T-cell (primary cell): ENCODE measurements at places on chromosomes 16 and 17.

DNA sequence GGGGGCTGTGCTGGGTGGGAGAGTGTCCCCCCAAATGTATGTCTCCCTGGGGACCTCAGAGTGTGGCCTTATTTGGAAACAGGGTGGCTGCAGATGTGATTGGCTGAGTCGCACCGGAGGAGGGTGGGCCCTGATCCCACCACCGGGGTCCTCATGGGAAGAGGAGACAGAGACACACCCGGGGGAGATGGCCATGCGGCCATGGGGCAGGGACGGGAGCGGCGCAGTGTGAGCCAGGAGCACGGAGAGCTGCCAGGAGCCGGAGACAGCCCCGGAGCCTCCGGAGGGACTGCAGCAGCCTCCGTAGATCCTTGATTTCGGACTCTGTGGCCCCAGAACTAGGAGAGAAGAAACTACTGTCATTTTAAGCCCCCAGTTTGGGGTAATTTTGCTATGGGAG is 1.6 kb upstream of the CIBAR2 start:
- DNase-seq: no peak

DNA sequence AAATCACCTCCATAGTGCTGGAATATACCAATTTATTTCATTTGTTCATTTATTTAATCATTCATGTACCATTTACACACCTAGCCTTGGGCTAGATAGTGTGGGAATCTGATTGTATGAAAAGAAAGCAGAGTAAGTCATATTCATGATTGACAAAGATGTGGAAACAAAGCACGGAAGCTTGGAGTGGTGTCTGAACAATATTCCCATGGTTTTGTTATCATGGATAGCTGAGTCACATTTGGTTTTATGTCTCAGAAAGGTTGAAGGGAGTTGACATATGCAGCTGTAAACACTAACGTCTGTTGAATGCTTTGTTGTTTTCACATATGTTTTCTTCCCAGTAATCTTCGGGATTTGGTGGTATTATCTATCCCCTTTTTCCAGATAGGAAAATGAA is 76.6 kb downstream of the MAP2K4 start:
- no peak for DNase-seq

GRCh38 chr16:72098936-72099335 is 5.3 kb downstream of the DHX38 start:
- no peak for DNase-seq

GRCh38 chr17:68428498-68429172 is 28.7 kb downstream of the WIPI1 start:
- DNase-seq: no peak

DNA sequence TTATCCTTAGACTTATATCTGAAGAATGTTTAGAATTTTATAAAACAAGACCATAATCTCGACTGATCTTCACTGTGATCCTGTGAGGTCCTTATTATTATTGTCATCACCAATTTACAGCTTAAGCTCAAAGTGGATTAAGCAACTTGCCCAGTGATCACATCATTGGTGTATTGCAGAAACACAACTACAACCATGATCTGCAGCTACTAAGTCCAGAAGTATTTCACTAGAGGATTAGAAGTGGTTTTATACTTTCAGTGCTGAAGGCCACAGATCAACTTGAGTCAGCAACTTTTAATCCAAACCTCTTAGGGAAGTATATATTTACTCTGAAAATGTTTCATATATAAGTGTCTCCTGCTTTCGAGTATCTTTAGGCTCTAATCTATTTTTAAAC is 624.3 kb upstream of the SOX9 start:
- DNase-seq: no peak

GRCh38 chr16:73149334-73149733 is 101.4 kb upstream of the ZFHX3 start:
- no peak for DNase-seq

- DNase-seq: peak; percentile 23
Measured at GRCh38 chr17:56908001-56908542, 5.8 kb downstream of the TRIM25 start.

- no peak for DNase-seq
Measured at GRCh38 chr17:57221366-57222350, 34.7 kb upstream of the MSI2 start.

DNA sequence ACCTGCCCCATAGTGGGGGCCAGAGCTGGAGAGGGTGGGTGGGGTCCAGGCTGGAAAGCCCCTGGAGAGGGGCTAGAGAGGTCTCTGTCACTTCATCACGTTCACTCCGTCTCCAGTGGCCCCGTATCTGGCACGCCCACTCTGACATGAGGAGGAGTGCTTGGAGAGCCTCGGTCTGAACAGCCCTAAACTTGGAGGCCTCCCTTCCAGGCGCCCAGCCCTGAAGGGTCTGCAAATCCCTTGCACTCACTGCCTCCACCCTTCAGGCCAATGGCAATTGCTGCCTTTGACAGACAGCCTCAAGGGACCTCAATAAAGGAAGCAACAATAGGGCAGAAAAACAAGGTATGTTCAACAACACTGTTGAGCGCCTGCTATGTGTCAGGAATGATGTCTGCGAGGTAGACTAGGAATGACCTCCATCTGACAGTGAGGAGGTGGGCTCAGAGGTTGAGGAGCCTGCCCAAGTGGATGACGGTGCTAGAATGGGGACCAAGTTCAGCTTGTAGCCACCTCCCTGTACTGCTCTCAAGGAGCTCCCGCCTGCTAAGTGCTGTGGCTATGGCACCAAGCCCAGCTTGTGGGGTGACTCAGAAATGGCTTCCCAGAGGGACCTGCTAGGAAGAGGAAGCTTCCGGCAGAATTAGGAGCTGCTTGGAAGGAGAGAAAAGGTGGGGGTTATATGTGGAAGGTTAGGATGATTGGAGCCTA is 2.9 kb upstream of the EPX start:
- DNase-seq: no peak

GRCh38 chr17:28480799-28481571 is 7.5 kb downstream of the SLC13A2 start:
- no peak for DNase-seq

DNA sequence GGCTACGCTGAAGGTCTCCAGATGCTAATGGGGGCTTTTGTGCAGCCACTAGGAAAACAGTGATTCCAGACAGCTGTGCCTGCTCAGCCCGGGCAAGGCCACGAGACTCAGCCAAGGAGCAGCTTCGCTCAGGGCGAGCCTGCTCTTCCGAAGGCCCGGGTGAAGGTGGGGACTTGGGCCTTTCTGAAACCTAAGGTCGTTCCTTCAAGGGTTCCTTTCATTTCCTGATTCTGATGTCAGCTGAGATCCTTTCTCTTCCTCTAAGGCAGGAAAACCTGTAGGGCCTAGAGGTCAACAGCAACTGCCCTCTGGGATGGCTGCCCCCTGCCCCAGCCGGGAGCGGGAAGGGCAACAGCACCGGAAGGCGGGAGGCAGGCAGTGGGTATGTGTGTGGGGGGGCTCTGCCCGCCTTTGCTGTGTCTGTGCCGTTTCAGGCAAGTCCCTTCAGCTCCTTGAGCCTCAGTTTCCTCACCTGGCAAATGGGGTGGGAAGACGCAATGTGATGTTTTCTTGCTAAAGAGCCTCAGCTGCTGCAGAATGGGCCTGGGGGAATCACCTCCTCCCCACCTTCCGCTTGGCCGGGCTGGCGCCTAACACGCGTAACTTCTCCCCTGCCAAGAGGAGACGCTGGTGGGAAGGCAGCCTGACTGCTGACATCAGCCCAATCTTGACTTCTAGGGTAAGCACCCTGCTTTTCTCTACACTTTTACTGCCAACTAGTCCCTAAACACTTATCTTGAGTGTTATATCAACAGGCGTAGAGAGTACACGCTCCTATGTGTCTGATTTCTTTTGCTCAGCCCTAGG is 32.8 kb downstream of the IRF8 start:
- no peak for DNase-seq

DNA sequence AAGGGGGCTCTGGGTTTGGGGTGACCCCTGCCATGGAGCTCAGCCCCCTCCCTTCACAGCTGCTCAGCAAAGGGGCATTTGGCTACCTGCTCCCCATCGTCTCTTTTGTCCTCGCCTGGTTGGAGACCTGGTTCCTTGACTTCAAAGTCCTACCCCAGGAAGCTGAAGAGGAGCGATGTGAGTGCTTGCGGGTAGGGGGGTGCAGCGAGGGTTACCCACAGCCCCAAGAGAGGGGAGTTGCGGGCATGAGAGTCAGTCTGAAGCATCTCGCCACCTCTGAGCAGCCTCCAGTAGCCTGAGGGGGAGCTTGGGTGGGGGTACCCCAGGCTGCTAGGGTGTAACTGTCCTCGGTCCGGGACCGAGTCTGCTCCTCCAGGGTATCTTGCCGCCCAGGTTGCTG is 6.8 kb upstream of the TCAP start:
- DNase-seq: no peak

- no peak for DNase-seq
Measured at GRCh38 chr16:61243954-61244353, 792.3 kb downstream of the CDH8 start.
